Hematopoietic multipotent progenitor cell treated with erythropoietin and hydrocortisone succinate and interleukin-3 and kit ligand, for 15 days (in vitro differentiated cells): ENCODE measurements at places on chromosomes 3 and 15.

DNA sequence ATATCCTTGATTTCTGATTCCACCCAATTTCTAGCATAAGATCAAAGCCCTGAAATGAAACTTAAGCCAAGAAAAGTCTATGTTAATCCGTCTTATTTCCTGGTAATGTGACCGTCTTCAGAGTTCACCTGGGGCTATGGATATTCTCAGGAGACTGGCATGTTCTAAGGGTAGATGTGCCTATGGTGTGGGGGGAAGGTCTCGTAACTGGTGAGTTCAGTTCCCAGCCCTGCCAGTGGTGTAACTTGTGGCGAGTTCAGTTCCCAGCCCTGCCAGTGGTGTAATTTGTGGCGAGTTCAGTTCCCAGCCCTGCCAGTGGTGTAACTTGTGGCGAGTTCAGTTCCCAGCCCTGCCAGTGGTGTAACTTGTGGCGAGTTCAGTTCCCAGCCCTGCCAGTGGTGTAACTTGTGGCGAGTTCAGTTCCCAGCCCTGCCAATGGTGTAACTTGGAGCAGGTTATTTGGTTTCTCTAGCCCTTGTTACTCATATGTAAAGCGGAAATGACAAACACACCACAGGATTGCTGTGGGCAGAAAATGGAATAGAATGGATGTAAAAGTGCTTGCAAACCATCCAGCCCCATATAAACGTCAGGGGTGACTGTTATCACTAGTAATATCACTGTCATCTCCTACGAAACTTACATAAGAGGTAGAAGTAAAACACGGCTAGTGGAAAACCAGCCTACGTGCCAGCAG lies 30.4 kb downstream of the SLC51A start:
- no peak for DNase-seq

GRCh38 chr3:135911110-135911509 lies 54.4 kb upstream of the PPP2R3A start:
- no peak for DNase-seq

DNA sequence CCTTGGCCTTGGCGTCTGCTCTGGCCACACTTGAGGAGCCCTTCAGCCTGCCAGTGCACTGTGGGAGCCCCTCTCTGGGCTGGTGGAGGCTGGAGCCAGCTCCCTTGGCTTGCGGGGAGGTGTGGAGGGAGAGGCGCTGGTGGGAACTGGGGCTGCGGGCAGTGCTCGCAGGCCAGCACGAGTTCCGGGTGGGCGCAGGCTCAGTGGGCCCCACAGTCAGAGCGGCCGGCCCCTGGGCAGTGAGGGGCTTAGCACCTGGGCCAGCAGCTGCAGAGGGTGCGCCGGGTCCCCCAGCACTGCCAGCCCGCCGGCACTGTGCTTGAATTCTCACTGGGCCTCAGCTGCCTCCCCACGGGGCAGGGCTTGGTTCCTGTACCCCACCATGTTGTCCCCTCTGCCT lies 68.7 kb upstream of the KCNAB1 start:
- DNase-seq = no peak

DNA sequence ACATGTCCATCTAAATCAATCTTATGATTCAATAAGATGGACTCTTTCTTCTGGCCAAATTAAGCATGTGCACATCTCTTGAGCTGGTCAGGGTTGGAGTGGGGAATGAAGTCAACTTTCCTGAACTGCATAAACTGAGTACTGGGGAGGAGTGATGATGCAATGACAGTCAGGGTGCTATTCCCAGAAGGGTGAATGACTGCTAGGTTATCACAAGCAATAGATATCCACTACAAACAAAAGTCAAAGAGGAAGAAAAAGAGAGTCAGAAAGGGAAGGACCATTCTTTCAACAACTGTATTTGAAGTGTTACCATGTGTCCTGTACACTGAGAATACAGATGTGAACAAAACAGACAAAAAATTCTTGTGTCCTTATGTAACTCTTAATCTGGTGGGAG lies 70.0 kb downstream of the ALCAM start:
- DNase-seq = no peak

DNA sequence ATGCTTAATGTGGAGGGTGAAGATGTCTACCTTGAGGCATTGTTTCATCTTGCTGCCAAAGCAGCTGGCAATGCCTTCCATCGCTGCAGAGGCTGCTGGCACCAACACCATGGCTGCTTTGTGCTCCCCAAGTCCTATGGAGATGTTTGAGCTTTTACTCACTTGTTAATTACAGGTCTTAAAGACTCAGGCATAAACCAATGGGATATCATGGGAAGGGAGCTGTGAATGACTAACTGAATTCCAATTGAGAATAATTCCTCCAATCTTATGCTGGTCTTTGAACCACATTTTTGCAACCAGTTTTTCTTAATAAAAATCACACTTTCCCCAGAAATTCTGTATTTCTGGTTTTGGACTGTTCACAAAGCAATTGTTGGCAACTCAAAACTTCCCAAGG lies 762.0 kb downstream of the GBE1 start:
- no peak for DNase-seq

- no peak for DNase-seq
Observed at GRCh38 chr15:29114221-29115092, 155.2 kb downstream of the NSMCE3 start.

DNA sequence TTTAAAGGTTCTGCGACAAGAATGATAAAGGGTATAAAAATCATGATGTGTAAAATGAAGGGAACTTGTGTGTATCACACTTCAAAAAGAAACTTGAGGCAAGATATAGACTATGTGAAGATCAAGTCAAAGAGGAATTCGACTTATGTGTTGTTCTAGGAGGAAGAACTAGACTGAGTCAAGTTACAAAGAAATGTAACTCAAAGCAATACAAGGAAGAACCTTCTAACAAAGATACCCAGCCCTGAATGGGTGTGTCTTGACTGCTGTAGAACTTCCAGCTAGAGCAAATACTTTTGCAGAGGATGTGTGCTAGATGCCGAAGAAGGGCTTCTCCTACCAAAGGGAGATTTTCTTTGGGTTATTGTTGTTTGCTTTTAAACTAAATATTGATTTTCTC lies 2.4 kb downstream of the SLC49A4 start:
- no peak for DNase-seq

DNA sequence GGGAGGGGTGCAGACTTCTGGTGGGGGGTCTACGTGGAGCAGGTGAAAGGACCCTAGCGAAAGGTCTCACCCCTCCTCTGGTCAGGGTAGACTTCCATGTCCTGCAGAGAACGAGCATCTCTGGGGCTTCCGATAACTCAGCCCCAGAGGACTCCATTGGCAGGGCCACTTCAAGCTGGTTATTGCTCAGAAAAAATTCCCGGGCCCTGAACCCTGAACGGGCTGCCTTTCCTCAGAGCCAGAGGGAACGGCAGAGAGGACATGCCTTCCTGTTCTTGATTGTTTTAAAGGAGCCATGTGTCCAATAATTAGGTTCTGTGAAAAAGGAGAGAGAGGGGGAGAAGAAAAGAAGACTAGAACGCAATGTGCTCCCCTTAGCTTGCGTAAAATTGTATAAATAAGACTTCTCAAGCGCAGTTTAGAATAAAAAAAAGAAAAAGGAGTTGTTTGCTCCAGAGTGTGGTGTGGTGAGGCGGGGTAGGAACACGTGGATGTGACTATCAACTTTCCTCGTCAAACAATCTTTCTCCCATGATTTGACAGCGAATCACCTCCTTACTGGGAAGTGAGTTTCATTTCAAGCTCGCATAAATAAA lies 193.4 kb upstream of the UBE2E1 start:
- no peak for DNase-seq

GRCh38 chr15:60419753-60420152 lies 22.0 kb upstream of the ANXA2 start:
- DNase-seq = no peak

GRCh38 chr15:43433165-43433564 lies 59.8 kb downstream of the TP53BP1 start:
- DNase-seq = no peak

DNA sequence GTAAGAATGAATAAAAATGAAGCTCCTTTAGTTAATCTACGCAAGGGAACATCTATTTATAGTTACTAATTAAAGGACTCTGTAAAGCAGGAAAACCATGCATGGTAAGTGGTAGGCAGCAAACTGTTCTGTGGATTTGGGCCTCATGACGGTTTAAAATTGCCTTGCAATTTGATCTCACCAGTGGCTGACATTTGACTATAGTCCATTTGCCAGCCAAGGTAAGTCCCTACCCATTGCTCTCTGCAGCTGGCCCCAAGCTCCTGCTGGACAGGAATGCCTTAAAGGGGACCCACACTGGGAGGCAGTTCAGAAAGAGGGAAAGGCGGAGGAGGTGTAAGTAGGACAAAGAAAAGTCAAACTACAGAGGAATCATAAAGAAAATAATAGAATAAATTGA lies 203.3 kb downstream of the PLCL2 start:
- no peak for DNase-seq

DNA sequence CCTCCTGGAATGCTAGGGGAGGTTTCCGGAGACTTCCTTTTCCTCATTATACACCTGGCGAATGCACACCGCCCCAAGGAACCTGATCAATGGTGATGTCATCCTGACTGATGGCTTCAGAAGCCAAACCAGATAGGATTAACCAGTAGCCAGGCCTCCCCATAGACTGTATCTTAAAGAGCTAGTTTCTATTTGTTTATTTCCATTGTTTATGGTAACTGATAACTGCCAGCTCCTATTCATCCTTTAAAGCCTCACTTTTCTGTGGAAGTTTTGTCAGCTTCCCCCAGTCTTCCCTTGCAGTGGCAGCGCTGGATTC lies at the start of gene MKRN2OS:
TSS of gene MKRN2OS (minus strand) at position 27 of the 319 bp plus-strand sequence. CDS start 35 bp downstream, outside the sequence.
- DNase-seq = no peak

DNA sequence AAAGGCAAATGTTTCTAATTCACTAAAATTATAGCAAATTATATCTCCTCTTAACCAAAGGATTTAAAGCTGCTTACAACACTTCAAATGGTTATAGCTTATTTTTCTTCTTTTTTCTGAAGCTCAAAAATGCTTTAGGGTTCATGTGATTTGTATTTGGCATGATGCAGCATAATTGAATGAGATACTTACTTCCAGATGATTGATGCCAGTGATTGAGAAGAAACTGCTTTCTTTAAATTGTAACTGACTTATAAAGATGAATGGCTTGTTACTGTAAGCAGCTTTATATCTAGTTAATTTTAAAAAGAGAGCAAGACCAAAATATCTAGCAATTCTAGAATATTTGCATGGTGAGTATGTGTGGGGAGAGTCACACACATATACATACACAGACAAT lies 270.7 kb upstream of the THRB start:
- DNase-seq = no peak

- DNase-seq = no peak
Observed at GRCh38 chr15:78347586-78348543, 7.7 kb downstream of the CRABP1 start.

GRCh38 chr15:77554306-77555080 lies 78.2 kb downstream of the LINGO1 start:
- DNase-seq = no peak

- no peak for DNase-seq
Observed at GRCh38 chr15:76354823-76355440, 18.4 kb downstream of the ISL2 start.

- DNase-seq = no peak
Observed at GRCh38 chr3:4850928-4851265, 128.3 kb upstream of the BHLHE40 start.

GRCh38 chr15:67150023-67150860 lies 84.8 kb downstream of the SMAD3 start:
- DNase-seq = no peak

- DNase-seq = no peak
Observed at GRCh38 chr3:194014756-194015155, 121.2 kb upstream of the HES1 start.

GRCh38 chr3:192831111-192831644 lies 86.5 kb downstream of the MB21D2 start:
- DNase-seq = no peak

DNA sequence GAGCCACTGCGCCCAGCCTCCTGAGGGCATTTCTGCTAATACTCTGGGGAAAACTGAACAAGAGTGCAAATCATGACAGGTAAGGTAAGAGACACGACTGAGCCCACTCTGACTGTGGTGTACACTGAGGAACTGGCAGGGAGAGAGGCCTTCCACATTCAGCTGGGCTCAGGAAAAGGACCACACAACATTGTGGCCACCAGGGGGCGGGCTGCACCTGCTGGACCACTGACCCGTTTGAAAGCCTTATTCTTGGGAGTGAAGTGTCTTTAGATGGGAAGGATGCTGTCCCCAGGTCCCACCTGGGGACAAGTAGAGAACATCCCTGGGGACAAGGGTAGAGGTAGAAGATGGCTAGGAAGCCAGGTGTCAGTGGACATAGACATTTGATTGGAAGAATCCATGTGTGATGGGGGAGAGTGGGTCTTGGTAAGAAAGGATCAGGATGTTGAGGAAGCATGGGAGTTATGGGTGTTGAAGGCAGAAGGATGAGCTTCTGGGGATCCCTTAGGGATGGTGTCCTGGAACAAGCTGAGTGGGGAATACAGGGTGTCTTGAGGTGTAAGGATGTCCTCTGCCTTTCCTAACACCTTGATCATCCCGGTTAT lies 6.2 kb upstream of the CTDSPL start:
- DNase-seq = peak; percentile 64

DNA sequence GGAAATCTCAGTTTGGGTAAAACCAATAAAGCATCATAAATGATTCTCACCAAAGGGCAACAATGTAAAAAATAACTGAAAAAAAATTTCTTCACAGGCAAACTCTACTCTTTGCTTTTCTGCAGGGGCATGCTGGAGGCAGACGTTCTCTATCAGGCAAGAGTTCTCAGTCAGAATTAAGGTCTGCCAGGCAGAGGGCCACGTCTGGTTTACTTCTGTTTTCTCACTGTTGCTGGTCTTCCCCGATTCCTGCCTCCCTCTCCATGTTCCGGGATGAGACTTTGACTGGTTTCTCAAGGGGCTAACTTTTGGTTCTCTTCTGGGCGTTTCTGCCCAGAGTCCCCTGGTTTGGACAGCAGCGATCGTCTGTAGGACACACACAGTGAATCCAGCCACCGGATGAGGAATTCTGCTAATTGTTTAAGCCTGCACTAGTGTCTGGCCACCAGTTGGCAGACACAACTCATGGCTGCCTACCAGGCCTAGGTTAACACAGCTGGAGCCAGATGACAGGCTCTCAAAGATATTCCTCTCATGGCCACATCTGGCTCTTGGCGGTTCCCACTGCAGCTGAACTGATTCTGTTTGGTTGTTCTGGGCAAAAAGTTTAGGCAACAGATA lies 273.1 kb downstream of the FOXP1 start:
- no peak for DNase-seq

DNA sequence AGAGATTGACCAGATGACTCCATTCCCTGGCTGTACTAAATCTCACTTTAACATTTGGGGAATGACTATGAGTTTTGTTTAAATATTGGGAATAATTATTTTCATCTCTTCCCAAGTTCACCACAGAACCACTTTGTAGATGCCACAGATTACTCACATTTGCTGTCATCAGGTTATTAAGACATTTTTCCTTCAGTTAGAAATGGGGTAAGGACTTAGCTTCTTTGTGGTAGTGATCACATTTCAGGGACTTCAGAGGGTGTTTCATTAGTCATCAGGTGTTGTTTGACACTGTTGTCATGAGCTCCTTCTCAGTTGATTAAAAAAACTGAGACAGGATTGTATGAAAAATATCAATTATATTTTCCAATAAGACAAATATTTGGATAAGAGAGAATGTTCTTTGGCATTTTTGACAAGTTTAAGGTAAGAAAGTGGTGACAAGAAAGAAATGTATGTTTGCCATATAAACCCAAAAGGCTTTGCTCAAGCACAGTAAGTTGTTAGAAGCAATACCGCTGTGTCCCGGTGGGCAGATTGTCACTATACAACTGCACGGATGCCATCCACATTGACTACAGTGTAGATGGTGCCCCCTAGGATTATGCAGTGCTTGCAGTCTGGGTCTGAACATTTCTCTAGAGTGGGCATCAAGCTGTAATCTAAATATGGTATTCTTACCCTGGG lies 22.3 kb downstream of the FBXL2 start:
- no peak for DNase-seq

- DNase-seq = peak; percentile 7
Observed at GRCh38 chr3:158569794-158570193, 1.2 kb upstream of the MLF1 start.

GRCh38 chr3:9346141-9346540 lies 16.7 kb upstream of the THUMPD3 start:
- no peak for DNase-seq
